ENCODE measurements at places on chromosomes 16 and 17.

- H3K4me3 ChIP-seq = no peak overlapping the region
- H3K4me1 ChIP-seq = peaks cover 4% of the 10 kb centered on the region
- DNase-seq = no peak
- no peak overlapping the region for H3K27ac ChIP-seq
- no peaks in the 10 kb centered on the region for H3K27me3 ChIP-seq
Observed at GRCh38 chr17:6543079-6544010, 13.0 kb downstream of the PITPNM3 start.

- H3K27ac ChIP-seq = no peak overlapping the region
- H3K27me3 ChIP-seq = peaks cover 100% of the 10 kb centered on the region
- H3K4me3 ChIP-seq = peak overlapping the region; percentile 47
- H3K36me3 ChIP-seq = no peaks in the 10 kb centered on the region
- H3K4me1 ChIP-seq = peaks cover 58% of the 10 kb centered on the region
Observed at GRCh38 chr17:48586355-48587258, 3.4 kb downstream of the HOXB3 start.

- H3K4me1 ChIP-seq = no peaks in the 10 kb centered on the region
- no peak overlapping the region for H3K4me3 ChIP-seq
- peak; percentile 76 for DNase-seq
- no peak overlapping the region for H3K27ac ChIP-seq
- H3K27me3 ChIP-seq = peaks cover 14% of the 10 kb centered on the region
Observed at GRCh38 chr17:59561042-59561441, 4.4 kb upstream of the DHX40 start.

GRCh38 chr16:3937066-3937875, 56.8 kb upstream of the CREBBP start:
- H3K4me1 ChIP-seq = peaks cover 5% of the 10 kb centered on the region
- H3K27me3 ChIP-seq = no peaks in the 10 kb centered on the region
- no peaks in the 10 kb centered on the region for H3K36me3 ChIP-seq
- DNase-seq = no peak
- no peak overlapping the region for H3K27ac ChIP-seq

- H3K4me1 ChIP-seq = 0 out of 2 replicates have a peak, but pooled peaks cover 7% of the 10 kb centered on the region
- DNase-seq = no peak
- H3K4me3 ChIP-seq = no peak overlapping the region
- H3K27me3 ChIP-seq = no peaks in the 10 kb centered on the region
Observed at GRCh38 chr16:79269211-79269863, 331.2 kb downstream of the MAF start.

GRCh38 chr16:87723226-87723623, 42.6 kb downstream of the KLHDC4 start:
- H3K4me1 ChIP-seq = no peaks in the 10 kb centered on the region
- peaks cover 14% of the 10 kb centered on the region for H3K36me3 ChIP-seq
- no peaks in the 10 kb centered on the region for H3K27me3 ChIP-seq
- H3K4me3 ChIP-seq = no peak overlapping the region

GRCh38 chr17:59617156-59617732, 2.5 kb upstream of the CLTC start:
- H3K4me1 ChIP-seq = peaks cover 19% of the 10 kb centered on the region
- H3K36me3 ChIP-seq = no peaks in the 10 kb centered on the region
- H3K4me3 ChIP-seq = no peak overlapping the region
- no peak for DNase-seq
- no peak overlapping the region for H3K27ac ChIP-seq
